HS-5 (cell line): ENCODE measurements at places on chromosomes 6 and 20.

DNA sequence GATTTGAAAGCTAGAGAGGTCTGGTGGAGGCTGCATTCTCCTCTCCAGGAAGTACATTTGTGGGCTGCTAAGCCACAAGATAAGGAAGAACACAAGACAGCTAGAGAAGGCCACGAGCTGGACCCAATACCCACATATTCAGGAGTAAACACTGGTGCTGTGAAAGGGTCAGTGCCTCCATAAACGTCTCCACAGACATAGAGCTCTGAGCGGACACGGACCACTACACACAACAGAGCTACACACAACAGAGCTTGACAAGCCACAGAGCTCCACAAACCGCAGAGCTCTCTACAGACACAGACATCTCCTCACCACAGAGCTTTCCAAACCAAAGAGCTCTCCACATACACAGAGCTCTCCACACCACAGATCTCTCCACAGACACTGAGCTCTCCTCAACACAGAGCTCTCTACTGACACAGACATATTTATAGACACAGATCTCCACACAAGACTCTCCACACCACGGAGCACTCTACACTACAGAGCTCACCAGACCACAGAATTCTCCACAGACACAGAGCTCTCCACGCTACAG lies 51.9 kb downstream of the ERMARD start:
- no peak for DNase-seq

DNA sequence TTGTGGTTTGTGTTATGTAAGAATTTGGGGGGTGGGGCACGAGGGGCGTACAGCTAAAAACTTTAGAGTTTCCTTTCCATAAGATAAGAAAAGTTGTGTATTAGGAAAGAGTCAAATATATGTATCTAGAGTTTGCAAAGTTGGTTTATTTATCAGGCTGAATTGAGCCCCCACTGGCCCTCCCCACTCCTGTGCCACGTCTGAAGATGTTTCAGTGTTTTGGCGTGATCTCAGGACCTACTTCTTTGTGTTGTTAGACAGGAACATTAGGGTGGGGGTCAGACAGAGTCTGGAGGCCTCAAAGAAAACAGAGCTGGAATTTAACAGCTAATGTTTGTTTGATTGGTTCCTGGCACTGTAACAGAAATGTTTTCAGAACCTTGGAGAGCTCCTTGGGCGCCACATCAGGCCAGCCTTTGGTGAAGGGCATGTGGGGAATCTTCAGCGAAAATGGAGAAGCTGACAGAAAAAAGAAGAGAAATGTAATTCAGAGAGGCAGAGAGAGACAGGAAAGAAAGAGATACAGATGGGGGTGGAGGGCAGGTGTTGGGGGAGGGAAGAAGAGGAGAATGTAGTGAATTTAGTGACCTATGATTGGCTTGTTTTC lies 674 bp downstream of the NRSN1 start:
- no peak for DNase-seq

DNA sequence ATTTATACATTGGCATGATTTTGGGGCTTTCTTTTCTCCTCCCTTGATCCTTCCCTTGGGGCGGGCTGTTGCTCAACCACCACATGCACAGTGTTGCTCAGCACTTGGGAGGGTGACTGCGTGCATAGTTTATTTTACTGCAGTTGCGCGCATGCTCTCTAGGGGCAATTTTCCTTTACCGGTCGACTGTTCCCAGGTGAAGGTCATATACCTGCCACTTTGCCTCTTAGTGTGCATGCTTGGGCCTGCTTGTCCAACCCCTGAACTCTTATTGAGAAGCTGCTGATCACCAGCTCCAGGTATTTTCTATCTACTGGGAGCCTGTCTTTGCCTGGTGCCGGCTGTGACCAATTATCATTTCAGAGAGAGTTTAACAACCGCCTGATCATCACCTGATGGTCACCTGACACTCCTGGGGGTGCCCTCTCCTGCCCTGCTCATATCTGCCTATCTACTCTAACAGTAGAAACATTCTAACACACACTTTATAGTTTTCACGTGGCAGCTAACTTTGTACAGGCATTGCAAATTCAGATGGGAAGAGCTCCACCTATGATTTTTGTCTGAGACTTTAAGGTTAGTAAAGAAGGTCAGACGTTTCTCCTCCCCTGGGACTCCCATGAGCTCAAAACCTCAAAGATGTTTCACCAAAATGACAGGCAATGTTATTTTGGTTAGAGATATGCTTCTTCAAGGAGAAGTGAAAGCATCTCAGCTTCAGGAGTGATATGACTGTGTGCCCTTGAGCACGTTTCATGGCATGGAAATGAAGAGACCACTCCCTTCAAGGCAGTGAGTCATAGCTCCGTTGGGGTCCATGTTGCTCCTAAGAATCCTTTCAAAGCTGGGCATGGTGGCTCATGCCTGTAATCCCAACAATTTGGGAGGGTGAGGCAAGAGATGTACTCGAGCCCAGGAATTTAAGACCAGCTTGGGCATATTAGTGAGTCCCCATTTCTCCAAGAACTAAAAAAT lies 227.5 kb upstream of the MYLIP start:
- no peak for DNase-seq

DNA sequence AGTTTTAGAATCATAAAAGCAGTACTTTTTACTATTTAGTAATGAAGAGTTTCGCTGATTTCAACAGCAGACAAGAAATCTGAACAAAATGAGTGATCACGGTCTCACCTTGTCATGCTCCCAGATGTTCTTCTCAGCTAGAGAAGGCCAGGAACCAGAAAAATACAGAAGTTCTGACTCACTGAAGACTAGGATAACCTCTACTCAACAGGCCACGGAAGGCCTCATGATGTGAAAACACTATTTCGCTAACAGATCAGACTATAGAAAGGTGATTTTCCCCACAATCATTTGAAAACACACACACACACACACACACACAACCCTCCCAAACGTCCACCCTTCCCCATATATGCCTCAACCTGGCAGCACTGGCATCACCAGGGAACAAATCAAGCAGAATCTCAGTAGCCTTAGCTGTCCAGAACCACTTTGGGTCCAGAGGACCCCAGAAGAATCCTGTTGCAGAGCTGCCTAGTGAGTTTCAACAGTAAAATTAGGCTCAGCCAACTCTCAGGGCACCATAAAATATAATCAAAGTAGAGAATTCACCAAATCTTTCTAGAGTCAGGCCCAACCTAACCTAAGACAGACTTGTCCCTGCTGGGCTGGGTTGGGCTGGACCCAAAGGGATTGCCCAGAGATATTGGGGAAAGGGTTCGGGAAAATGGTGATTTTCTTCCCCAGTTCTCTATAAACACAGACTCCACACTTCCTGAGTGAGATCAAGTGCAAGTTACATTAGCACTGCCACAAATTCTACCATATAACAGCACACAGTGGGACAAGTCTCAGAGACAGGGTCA lies 7.9 kb downstream of the EXOC2 start:
- no peak for DNase-seq

DNA sequence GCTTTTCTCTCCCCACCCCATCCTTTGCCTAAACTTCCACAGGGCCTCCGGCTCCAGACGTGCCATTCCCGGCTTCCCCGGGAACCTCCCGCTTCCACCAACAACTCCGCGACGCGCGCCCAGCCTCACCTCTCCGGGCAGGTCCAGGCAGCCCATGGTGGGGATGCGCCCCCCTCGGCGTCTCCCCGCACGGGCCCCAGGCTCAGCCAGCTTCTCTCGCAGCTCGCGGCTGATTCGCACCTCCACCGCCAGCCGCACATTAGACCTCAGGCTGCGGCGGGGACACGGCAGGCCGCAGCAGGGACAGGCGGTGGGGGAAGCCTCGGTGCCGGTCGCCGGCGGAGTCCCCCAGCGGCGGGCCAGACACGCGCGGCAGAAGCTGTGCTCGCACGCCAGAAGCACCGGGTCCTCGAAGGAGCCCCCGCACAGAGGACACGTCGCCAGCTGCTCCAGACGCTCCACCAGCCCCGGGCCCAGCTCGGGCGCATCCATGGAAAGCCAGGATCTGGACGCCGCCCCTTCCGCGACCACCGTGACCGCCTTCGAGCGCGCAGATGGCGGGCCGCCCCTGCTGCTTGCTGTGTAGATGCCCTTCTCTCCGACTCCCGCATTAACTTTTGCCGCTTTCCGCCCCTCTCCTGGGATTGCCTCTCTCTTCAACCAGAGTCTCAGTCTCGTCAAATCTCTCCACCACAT lies at the start of gene RNF39:
TSS of gene RNF39 (minus strand) at position 676 of the 696 bp plus-strand sequence. CDS start at position 492, 184 bp downstream.
- no peak for DNase-seq

DNA sequence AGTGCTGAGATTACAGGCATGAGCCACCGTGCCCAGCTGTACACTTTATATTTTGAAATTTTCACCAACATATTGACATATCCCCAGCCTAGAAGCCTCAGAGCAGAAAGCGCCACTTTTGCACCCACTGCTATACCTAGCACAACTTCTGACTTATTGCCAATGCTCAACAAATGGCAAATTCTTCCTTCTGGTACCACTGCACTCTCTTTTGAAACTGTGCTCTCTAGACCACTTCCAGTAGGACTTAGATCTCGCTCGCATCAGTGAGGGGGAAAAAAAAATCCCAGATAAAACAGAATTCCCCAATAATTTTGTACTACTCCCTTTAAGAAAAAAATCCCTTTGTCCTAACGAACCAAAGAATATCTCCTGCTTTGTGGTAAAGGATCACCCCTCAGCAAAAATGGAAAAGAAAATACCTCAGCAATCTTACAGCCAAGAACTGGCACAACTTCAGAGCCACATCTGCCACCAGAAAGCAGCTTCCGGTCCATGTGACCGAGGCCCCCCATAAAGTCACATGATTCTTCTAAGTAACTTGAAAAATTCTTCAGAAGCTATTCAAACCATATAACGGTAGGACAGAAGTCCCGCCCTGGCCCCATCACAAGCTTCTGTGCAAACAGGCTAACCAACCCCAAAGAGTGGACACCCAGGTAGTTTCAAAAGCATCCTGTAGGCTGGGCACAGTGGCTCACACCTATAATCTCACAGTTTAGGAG lies 18.5 kb upstream of the IL17F start:
- DNase-seq: no peak

DNA sequence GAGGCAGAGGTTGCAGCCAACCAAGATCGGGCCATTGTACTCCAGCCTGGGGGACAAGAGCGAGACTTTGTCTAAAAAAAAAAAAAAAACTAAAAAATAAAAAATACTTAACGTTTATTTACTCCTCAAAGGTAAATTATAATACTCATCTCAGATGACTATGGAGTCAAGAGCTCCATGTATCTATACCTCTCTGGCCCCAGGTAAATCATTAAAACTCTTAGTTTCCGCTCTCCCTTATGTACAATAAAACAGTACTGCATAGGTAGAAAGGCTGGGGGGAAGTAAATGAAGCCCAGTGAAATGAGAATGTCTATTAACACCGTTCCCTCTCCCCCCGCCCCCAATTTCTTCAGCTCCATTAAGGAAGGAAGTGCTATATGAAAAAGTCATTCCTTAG lies 1.2 kb downstream of the SRSF12 start:
- no peak for DNase-seq

DNA sequence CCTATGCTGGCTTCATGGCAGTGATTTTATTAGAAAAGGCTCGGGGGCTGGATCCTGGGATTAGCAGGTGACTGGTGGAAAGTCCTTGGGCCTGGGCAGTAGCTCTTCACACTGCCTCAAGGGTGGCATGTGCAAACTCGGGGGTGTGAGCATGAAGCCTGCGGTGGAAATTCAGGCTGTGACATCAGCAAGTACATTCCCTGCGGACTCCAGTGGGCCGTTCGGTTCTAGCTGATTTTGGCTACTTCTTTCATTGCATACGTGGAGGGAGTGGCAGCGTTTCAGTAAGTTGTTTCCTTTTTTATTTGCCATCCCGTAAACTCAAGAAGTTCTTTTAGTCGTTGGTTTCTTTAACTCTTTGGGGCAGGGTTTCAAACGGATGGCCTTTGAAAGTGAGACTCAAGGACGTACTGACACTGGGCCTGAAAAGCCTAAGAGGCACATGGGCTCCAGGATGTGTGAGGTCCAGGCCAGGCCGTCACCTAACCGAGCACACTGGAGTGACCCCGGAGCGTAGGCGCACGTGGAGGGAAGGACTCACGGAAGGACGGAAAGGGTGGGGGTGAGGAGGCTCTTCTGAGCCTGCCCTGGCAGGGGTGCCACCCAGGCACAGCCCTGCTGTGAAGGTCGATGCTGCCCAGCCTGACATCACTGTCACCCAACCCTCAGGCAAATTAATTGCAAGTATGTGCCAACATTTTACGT lies 104.0 kb upstream of the FRMD1 start:
- no peak for DNase-seq

- no peak for DNase-seq
Measured at GRCh38 chr20:36092398-36093024, 62.0 kb upstream of the EPB41L1 start.

DNA sequence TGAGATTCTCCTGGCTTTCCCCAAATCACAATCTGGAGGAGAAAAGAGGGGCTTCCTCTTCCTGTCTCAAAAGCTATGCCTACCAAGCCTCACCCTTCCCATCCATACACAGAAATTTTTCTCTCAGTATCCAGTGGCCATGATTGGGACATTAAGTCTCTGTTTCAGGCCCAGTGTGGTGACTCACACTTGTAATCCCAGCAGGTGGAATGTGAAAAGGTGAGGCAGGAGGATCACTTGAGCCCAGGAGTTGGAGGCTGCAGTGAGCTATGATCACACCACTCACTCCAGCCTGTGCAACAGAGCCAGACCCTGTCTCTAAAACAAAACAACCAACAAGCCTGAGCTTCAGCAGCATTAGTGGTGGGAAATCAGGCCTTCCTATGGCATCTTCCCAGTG lies 210.0 kb downstream of the OGFRL1 start:
- DNase-seq: no peak

GRCh38 chr20:55253781-55254180 lies 751.5 kb downstream of the CBLN4 start:
- no peak for DNase-seq

- DNase-seq: no peak
Measured at GRCh38 chr20:58673119-58673518, 19.5 kb upstream of the NPEPL1 start.

GRCh38 chr6:39797751-39798150 lies 5.6 kb downstream of the DAAM2 start:
- no peak for DNase-seq

DNA sequence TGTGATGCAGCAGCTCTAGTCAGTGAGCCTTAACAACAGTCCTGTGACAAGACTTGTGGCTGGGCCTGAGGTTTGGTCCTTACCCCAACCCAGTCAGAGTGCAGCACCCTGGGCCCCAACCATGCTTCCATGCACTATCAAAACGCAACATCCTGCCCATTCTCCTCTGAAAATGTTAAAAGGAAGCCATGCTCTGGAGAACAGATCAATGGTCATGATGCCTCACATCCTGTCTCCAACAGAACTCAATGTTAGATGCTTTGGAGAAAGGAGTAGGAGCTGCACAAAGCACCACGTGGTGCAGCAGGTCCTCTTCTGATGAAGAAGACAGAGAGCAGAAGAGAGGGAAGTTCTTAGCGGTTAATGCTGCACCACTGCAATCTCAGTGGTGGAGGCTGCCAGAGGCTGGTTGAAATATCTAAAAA lies 41.9 kb downstream of the TRAM2 start:
- DNase-seq: no peak

DNA sequence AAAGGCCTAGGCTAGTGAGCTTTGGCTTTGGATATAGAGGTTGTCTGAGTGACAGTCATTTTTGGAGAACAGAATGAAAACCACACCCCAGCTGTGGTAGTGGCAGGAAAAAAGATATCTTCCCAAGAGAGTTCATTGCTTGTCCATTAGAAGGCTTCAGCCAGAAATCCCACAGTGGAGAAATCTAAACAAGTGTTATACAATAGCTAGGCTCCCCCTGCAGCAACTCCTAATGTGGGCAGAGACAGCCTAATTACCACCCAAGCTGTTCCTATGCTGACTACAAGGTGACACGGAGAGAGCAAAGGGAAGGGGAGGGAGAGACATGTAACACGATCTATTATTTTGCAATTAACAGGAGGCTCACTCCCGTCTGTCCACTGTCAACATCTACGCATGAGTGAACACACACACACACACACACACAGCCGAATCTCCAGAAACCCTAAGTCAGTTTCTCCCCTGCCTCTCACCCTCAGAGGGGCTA lies 147.5 kb upstream of the TCF21 start:
- no peak for DNase-seq
